ENCODE measurements at places on chromosomes 12 and 14. TPM values are rescaled to one million over a fixed set of nuclear protein-coding genes. Genes with fewer than 3 reads are reported as not detected.

DNA sequence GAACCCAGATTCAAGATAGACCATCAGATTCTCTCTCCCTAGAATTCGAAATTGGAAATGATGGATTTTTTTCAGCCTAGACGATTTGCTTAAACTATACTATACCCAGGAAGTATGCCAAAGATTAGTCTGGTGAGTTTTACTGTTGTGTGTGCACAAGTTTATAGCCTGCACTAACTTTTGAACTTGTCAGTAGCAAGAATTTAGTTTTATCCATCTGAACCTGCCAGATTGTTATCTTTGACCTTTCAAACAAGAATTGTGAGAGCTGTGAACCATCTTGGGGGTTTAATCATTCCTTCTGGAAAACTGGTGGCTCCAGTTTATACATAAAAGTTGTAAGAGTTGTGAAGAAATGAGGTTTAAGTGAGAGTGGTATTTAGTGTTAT, 243.5 kb upstream of the DAAM1 start:
- no peak for DNase-seq

- no peak for DNase-seq
These were observed 10.2 kb upstream of the MYL6B start for GRCh38 chr12:56141946-56142784.

GRCh38 chr12:16076557-16076956, 165.4 kb downstream of the DERA start:
- DNase-seq, result peak; percentile 80

DNA sequence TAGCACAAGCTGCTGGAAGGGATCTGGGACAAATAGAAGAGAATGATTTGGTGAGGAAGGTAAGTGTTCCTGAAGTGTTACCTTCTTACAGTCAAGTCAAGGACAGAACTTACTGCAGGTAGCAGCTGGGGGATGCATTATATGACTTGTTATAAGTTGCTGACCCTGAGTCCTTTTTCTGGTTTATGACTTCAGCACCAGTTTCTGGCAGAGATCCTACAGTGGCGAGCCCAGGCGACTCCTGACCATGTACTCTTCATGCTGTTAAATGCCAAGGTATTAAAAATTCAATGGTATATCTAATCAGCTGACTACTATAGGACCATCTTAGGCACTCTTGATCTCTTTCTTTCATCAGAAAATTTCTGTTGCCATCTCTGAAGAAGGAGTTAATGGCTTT, 45.1 kb upstream of the ATF1 start:
- DNase-seq, result no peak

- no peak for DNase-seq
These were observed 106.7 kb upstream of the SFSWAP start for GRCh38 chr12:131603939-131604795.

The CTSG gene
- not detected for total RNA-seq

- no peak for DNase-seq
These were observed 48.5 kb upstream of the PRICKLE1 start for GRCh38 chr12:42638011-42638410.

GRCh38 chr14:66442953-66443571, 43.1 kb upstream of the CCDC196 start:
- no peak for DNase-seq

GRCh38 chr12:51326698-51327439, 2.9 kb upstream of the BIN2 start:
- peak; percentile 66 for DNase-seq

DNA sequence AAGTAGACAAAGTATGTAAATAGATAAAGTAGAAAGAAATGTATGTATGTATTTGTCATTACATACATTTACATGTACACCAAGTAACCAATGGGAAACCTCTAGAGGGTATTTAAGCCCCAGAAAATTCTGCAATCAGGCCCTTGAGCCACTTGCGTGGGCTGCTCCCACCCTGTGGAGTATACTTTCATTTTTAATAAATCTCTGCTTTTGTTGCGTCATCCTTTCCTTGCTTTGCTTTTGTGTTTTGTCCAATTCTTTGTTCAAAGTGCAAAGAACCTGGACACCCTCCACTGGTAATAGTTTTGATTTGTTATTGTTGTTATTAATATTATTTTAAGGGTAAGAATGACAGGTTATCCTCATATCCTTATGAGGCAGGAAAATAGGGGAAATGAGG, 21.8 kb downstream of the CAPS2 start:
- no peak for DNase-seq

Data from Karpas-422 (cell line).